AG08396 (cell line): ENCODE measurements at places on chromosomes 4 and X.

DNA sequence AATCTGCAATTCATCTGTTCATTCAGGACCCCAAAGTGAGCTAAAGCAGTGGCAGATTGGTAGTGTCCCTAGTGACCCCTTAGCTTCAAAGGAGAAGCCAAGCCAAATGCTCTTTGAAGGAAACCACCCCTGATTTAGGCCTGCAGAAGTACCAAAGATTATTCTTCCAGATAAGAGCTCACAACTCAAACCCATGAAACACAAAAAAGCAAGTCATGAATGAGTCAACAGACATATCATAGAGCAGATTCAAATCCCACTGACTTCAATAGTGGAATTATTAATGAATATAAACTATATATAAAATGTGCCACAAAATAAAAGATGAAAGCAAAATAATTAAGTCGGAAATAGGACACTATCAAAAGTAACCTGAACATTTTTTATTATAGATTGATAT is 197.6 kb downstream of the SCFD2 start:
- DNase-seq, result no peak

- DNase-seq, result no peak
Measured at GRCh38 chr4:179124957-179125356, 1682.7 kb upstream of the AGA start.

GRCh38 chrX:70176938-70177533 is at the start of gene DGAT2L6:
Gene DGAT2L6 (plus strand): TSS chrX:70177483. CDS start chrX:70177583, 100 bp downstream.
- no peak for DNase-seq

DNA sequence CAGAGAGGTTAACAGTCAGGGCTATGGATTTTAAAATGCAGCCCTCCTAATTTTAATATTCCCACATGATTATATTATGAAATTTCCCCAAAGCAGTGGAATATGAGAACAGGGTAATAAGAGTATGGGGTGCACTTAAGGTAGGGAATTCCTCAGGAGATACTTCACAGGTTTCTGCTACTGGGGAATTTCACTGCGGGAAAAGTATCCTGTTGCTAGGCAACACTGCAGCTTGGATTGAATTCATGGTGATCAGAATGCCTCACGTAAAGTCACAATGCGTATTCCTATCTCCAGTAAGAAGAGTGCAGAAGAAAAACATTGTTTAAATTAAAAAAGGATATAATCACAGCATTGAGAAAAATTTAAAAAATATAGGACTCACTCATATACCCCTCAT is 398.1 kb upstream of the RPS6KA3 start:
- DNase-seq, result no peak

GRCh38 chr4:164989471-164989870 is 12.0 kb upstream of the TRIM61 start:
- no peak for DNase-seq

GRCh38 chr4:17912011-17912410 is 101.2 kb downstream of the NCAPG start:
- DNase-seq, result no peak
